Bone marrow (tissue), 2 donors: ENCODE measurements at places on chromosomes 3 and 15.

- no peak for DNase-seq
These were observed 86.9 kb downstream of the IL5RA start for GRCh38 chr3:3023111-3023745.

- DNase-seq: no peak
These were observed 402.1 kb upstream of the MCTP2 start for GRCh38 chr15:93829115-93829870.

GRCh38 chr15:97140216-97140615, 809.7 kb downstream of the NR2F2 start:
- DNase-seq: no peak

DNA sequence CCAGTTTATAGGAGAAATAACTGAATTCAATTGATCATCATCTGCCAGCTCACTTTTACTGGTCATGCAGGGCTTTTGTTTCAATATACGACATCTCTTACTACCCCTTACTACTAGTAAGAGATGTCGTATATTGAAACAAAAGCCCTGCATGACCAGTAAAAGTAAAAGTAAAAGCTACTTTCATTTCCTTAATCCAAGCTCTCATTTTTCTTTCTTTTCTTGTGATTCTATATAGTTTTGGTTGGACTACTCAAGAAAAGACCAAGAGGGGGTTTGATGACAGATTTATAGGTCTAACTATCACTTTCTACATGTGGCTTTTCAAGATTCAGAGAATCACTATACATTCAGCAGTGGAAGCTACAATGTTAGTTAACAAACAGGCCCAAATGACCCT, 1237.3 kb downstream of the ROBO2 start:
- DNase-seq: no peak

- DNase-seq: no peak
These were observed 189.6 kb upstream of the MLF1 start for GRCh38 chr3:158381262-158381868.

DNA sequence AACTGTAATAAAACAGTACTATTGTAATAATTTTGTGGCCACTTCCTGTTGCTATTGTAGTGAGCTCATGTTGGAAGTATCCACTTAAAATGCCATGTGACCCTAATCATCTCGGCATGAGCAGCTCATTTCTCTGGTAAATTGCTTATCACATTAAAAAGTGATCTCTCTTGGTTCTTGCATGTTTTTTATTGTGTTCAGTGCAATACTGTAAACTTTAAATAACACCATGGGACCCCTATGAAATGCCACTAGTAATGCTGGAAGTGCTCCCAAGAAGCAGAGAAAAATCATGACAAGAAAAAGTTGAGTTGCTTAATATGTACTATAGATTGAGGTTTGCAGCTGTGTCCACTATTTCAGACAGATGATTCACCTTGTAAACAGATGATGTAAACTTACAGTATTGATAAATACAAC, 45.6 kb downstream of the NMD3 start:
- no peak for DNase-seq

DNA sequence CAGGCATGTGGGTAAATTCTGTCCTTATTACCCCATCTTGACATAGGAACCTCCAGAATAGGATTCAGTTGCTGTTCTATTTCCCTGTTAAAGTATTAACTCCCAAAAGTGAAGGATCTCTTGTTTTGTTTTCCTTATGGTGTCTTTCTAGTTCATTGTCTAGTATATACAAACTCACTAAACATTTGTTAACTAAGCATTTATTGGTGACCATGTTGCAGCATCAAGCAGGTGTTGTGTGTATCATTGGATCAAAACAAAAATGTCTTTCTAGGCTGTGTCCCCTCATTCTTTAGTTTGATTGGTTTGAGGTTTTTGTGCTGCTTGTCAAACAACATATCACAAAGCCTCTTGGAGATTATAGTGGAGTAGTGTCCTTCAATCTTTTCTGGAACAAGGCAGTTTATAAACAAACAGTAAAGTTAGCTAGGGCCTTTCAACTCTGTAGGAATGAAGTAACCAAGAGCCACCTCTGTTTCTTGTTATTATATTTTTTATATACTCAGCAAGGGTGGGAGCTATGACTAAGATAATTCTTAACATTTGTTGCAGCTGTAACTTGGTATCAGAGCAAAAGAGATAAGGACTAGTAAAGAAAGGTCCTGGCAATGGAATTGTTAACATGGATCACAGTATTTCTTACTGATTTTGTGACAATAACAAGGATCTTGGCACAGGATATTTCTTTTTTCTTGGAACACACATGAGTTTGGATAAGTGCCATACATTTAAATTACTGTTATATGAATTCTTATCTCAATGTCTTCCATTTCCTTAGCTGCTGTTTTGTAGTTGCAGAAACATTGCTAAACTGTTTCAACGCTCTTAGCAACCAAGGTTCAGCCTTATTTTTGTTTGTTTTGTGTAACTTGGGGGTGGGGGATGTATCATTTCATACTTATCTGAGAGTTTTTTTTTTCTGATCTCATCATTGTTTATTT, 49.3 kb downstream of the TMOD3 start:
- no peak for DNase-seq

DNA sequence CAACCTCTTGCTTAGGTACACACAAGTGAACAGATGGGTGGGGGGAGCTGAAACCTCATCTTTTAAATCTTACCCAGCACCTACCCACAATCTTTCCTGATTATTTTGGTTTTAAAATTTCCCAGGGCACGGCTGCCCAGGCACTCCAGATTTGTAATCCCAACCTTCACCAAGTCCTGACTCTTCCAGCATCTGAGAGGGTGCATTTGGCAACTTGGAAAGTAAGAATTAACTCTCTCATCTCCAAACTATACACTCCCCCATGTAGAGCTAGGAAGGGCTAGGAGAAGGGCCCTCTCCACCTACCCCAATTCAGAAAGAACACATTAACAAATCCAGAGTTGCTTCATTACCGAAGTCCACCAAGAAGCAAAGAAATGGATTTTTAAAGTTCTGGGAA, 41.7 kb upstream of the PRICKLE2 start:
- no peak for DNase-seq

- no peak for DNase-seq
These were observed 106.1 kb upstream of the HES1 start for GRCh38 chr3:194029846-194030245.

DNA sequence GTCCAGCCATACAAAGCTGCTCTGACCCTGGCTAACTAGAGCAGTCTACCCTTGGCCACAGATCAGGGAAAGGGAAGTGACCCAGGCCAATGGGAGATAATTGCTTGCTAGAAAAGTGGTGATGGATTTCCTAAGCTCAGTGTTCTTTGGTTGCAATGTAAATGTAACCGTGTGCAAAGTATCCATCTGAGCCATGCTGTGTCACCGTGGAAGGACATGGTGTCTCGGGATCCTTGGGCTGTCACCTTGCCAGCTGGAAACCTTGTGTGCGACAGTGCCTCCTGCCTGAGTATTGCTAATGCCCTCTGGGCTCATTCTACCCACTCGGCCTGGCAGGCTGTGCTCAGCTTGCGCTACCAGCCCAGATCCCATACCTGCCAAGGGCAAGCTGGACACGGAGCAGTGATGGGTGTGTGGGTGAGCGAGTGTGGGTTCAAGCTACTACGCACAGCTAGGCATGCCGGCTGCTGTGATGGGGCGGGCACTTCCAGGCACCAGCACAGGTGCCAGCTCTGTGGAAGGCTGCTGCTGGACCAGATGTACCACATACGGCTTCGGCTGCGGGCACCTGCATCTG, 10.7 kb upstream of the SIAH2 start:
- DNase-seq: no peak

DNA sequence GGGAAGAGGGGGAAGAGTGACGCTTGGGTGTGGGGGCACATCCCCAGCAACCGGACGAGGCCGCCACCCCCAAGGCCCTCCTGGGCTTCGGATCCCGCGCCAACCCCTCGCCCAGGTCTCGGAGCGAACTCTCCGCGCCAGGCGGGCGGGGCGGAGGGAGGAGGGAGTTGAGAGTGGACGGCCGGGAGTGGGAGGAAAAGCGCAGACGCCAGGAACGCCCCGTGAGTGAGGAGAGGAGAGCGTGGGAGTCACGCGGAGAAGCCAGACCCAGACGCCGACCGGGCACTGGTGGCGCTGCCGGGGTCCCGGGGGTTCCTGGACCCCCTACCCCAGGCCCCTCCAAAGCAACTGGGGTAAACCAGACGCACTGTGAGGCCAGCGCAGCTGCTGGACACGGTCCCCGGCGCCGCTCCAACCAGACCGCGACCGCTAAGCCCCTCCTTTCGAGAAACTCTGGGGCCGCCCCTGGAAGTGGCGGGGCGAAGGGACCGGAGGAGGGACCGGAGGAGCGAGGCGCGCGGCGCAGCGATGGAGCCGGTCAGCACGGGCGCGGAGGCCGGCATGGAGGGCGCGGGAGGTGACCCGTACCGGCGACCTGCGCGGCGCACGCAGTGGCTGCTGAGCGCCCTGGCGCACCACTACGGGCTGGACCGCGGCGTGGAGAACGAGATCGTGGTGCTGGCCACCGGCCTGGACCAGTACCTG, at the start of gene EFCC1:
Gene EFCC1, plus strand, starts transcription at position 204 of the 705 bp plus-strand sequence. Its CDS starts 325 bp downstream, at position 529.
- DNase-seq: no peak

DNA sequence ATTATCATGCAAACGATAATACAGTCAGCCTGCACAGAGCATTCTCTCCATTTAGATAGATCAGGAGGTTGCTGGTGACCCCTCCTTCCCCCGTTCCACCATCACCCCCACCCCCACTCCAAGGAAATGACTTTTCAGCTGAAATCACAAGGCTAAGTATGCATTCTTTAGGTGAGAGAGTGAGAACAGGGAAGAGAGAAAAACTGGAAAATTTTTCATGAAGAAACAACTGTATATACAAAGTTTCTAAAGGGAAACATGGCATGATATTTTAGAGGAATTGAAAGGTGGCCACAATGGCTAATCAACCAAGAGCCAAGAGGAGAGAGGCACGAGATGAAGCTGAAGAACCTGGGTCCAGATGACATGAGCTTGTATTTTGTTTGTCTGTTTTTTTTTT, 22.2 kb downstream of the BCL2A1 start:
- DNase-seq: no peak

DNA sequence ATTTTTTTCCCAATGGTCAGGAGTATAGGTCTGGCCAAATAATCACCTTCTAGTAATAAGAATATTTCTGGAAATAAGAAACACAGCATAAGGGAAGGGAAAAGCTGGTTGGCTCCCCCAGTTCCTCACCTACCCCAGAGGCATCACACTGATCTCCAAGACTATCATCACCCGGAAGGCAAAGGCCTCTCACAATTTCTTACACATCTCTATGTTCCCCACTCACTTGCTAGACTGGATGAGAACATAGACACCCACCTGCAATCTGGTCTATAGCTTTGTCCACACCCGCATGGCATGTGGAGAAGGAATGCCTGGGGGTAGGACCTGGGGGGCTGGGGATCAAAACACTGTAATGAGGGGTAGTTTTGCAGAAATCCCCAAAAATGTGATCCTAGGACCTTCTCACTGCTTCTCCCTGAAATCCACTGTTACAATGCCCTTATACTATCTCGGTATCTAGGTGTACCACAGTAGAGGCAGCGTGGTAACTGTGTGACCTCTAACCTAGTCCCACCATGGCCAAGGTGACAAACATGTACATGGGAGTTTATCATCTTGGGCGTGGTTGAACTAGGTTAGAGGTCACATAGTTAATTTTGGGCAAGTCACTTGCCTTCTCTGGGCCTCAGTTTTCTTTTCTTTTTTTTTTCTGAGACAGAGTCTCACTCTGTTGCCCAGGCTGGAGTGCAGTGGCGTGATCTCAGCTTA, 29.5 kb upstream of the NRROS start:
- DNase-seq: no peak

GRCh38 chr3:43964640-43965039, 273.9 kb downstream of the ABHD5 start:
- DNase-seq: no peak

DNA sequence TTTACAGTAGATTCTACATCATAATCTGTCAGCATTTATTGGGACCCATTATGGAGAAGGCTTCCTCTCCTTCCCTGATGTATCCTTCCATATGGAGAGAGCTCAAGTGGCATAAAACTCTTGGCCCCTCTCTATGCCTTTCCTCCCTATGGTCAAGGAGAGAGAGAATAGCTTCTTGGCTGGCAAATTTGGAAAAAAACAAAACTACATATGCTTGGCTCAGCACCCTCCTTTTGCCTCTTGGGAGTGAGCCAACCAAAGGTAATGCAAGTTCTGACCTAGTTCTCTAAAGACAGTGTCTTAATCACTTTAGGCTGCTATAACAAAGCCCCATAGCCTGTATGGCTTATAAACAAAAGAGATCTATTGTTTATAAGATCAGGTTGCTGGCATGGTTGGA, 37.5 kb downstream of the C3orf70 start:
- no peak for DNase-seq

DNA sequence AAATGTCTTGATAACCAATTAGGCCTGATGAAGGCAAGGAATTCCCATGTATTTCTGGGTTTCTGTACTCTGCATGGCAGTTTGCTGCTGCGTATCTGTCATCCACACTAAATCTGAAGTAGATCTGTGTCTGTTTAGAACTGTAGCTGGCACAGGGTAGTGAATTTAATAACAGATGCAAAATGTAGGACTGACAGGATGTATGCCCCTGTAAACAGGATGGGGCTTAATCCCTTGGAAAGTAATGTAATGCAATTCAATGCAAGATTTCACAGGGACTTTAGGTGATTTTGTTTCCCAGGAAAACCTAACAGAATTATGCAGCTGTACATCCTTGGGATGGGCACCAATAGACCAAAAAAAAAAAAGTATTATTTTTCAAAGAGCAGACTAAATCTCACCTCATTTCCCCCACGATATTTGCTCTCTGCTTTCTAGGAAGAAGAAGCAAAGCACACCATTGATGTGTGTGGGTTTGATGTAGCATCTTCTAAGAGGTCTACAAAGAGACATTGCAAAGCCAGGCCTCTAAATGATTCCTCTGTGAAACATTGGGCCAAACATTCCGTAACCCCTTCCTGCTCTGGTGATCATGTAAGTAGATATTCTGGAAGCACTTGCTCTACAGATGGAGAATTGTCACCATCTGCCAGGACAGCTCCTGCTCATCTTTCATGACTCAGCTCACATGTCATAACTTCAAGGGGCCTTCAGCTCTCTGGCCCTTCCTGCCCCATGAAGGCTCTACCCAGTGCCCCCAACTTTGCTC, 464.3 kb upstream of the RGMA start:
- no peak for DNase-seq

- DNase-seq: no peak
These were observed 192.8 kb upstream of the THBS1 start for GRCh38 chr15:39388118-39388517.
